Left ventricle myocardium superior (tissue), 1 donor: ENCODE measurements at places on chromosomes 7 and 10.

GRCh38 chr10:49441488-49442476 lies 45.9 kb upstream of the DRGX start:
- DNase-seq = no peak

- DNase-seq = no peak
Measured at GRCh38 chr10:78319841-78320240, 286.2 kb downstream of the RPS24 start.

GRCh38 chr10:29119374-29119773 lies 169.5 kb upstream of the LYZL1 start:
- peak; percentile 36 for DNase-seq

GRCh38 chr7:55521512-55521911 lies 50.8 kb downstream of the VOPP1 start:
- DNase-seq = no peak

GRCh38 chr10:15898046-15898445 lies 37.7 kb upstream of the MINDY3 start:
- no peak for DNase-seq

DNA sequence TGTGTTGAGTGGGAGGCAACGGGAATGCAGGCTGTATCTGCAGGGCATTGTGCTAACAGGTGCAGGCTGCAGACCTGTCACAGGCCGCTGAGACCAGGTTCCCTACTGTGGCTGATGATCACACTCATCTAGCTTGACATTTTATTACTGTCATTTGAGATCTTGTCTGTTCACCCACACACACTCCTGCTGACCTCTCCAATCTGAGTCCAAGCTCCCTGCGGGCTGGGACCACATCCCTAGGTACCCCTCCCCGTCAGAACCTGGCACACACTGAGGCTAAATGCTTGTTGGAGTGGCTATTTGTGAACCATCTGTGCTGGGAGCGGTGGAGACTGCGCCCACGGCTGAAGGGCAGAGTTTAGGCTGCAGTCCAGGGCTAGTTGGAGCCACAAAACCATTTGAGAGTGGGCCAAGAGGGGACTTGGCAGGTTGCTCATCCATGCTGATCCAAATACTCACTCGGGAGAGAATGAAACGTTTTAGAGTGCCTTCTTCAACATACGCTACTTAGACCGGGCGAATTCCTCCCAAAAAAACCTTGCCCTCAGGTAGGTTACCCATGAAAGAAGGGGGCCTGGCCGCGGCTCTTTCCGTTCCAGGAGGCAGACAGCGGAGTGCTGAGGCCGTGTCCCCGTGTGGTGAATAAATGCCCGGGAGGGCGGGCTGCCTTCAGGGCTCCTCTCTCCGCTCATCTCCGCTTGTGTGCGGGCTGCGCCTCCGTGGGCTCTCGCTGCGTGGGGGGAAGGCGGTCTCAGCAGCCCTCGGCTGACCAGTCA lies 164.4 kb downstream of the RGS10 start:
- DNase-seq = peak; percentile 76

DNA sequence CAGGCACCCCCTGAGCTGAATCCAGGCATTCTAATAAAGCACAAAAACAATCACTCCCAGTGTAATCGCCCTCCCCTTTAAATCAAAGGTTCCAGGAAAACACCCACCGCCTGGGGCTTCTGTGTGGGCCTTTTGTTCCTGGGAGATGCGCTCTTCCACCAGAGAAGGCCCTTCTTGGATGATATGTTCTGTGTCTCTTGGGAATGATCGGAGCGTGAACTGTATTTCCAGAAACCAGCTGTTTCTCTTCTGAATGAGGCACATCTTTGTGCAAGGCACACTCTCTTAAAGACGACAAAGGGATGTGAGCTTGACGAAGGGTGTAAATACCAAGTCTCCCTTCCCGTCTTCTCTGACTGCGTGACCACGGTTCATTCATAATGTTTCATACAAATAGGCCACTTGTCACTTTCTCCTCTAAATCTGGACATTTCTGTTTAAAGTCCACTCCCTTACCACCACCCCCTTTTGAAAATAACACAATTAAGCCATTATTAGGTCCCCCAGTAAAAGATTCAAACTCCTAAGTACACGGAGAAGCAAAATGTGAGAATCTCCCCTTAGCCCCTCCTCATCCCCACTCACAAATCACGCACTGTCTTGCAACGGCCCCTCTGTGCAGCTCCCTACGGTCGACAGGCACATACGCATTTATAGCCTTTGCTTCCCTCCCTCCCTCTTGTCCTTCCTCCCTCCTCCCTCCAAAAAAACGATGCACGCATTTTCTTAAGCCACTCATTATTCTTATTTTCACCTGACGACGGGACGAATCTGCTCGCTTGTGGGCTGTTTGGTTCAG lies 45.6 kb upstream of the ENO4 start:
- DNase-seq = no peak

DNA sequence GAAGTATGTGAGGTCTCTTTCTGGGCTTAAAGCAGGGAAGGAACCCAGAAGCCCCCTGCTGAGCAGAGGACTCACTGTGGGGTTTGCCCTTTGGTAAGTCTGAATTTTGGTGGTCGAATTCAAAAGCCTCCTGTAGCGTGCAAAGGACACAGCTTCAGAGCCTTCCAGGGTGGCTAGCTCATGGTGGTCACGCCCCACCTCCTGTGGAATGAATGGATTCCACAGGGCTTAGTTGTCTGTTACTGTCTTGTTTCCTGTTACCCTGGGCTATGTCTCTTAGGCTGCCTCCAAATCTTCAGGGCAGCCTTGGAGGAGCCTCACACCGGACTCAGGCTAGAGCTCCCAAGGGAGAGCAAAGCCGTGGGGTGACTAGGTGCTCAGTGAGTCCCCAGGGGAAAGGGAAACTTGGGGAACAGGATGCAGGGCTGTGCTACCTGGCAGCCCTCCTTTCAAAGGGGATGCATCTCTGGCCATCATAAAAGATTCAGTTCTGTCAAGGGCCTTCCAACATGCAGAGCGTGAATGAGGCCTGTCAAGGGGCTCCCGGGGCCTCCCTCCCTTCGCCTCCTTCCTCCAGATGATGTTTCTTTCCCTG lies 211.7 kb downstream of the CCSER2 start:
- DNase-seq = no peak

DNA sequence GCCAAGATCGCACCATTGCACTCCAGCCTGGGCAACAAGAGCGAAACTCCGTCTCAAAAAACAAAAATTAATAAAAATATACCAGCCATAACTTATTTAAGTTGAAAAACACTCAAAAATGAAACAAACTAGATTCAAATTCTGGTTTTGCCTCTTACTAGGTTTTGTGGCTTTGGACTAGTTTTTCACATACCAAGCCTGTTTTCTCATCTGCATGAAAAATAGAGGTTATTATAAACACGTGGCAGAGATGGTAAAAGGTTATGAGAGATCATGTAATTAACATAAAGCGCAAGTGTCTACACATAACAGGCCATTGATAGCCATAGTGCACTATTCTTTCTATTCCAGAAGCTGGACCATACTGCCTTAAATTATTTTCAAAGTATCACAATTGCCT lies 35.5 kb upstream of the CABCOCO1 start:
- DNase-seq = no peak

DNA sequence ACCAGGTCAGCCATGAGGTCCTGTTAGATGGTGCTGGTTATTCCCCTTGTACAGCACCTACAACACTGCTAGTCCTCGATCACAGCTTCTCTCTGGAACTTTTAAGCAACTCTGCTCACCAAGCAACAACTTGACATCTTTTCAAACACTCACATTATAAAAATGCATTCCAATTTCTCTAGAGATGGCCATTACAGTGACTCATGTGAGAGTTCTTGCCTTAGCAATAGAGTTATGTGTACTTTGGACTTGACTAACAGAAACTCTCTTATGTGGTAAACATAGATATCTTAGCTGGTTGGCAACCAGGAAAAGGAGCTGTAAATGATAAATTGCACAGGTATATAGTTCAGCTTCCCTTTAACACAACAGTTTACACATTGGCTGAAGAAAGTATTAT lies 122.2 kb downstream of the PDE1C start:
- no peak for DNase-seq

DNA sequence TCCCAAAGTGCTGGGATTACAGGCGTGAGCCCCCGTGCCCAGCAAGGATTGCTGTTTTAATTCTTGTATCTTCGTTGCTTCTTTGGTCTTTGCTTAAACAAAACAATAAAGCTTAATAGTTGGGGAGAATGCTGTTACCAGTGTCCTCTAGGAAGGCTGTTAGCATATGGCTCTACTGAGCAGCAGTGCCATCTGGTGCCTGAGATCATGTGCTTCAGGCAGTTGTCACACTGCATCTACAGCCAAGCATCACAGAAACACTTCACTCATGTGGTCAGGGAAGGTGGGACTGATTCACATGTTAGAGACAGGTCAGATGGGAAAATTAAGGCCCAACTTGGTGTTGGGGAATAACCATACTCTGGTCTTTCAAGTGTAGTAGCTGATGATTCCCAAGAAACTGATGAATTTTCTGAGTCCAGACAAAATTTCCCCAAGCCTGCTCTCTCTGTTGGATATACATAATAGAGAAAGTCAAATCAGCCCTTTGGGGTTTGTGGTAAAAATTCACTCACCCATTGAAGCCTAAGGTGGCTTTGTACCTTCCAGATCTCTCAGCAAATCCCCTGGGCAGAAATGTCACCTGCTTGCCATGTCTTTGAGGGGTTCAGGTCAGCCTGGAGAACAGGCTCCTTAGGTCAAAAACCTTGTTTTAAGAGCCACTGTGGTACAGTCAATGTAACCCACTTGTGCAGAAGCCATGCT lies 28.4 kb downstream of the UBE2D4 start:
- DNase-seq = no peak

DNA sequence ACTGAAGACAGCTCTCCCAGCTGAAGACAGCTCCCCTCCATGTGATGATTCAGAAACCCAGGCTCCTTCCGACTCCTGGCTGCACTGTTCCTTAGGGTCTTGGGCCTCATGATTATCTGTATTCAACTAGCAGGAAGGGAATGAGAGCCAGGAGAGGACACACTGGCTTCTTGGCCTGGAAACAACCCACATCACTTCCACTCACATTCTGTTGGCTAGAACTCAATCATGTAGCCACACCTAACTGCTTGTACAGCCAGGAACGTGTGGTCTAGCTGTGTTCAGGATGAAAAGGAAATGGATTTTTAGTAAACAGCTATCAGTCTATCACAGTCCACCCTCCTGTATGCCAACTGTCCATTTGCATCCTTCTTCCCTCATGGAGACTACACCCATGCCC lies 30.5 kb upstream of the XPNPEP1 start:
- DNase-seq = no peak

DNA sequence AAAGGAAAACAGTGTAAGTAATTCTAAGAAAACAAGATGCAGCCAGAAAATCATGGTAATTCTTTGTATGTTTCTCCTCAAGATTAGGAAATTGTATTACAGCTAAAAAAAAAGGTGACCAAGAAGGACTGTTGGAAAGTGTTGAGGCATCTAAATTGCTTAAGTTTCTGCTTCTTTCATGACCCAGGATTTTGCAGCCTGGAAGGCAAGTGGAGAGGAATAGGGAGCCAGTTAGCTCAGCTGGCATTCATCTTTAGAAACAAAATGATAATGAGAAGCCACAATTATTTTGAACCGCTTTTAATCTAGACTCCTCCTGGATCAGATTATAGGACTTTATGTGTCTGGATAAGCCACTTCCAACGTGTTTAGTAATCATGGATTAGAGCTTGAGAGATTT lies 56.8 kb upstream of the TMEM229A start:
- no peak for DNase-seq

GRCh38 chr10:10623958-10624566 lies 393.6 kb upstream of the CELF2 start:
- DNase-seq = no peak

- DNase-seq = no peak
Measured at GRCh38 chr10:48336978-48337599, 30.6 kb downstream of the MAPK8 start.

GRCh38 chr10:110311357-110311949 lies 6.7 kb upstream of the SMNDC1 start:
- peak; percentile 39 for DNase-seq

GRCh38 chr7:35802102-35802466 lies 1.2 kb downstream of the SEPTIN7 start:
- no peak for DNase-seq

- DNase-seq = no peak
Measured at GRCh38 chr10:53064614-53065013, 292.0 kb upstream of the MBL2 start.

- DNase-seq = no peak
Measured at GRCh38 chr10:43966571-43966965, 317.9 kb upstream of the ZNF32 start.

DNA sequence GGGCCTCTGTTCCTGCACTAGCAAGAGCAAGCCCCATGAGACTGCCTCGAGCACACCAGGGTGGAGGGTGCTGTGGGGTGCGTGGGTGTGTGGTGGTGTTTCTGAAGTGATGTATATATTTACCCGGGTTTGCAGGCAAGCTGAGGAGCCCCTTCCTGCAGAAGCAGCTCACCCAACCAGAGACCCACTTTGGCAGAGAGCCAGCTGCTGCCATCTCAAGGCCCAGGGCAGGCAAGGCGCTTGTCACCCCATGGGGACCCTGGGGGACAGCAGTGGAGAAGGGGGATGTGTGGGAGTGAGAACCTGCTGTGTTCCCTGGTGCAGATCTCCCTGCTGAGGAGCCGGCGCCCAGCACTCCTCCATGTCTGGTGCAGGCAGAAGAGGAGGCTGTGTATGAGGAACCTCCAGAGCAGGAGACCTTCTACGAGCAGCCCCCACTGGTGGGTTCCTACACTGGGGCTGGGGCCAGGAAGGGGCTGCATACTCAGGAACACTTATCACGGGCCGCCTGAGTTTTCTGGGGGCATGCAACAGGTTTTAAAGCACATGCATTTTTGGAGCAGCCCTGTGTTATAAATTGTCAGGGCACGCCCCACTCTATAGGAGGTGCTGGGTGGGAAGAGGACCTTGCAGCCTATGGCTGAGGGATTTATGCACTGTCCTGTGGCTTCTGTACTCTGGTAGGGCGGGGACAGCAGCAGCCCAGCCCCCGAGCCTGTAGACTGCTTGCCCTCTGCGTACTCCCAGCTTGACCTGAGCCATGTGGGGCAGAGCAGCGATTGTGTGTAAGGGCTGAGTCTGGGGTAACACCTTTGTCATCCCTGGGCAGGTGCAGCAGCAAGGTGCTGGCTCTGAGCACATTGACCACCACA lies 5.9 kb downstream of the PGAM2 start:
- DNase-seq = peak; percentile 24

DNA sequence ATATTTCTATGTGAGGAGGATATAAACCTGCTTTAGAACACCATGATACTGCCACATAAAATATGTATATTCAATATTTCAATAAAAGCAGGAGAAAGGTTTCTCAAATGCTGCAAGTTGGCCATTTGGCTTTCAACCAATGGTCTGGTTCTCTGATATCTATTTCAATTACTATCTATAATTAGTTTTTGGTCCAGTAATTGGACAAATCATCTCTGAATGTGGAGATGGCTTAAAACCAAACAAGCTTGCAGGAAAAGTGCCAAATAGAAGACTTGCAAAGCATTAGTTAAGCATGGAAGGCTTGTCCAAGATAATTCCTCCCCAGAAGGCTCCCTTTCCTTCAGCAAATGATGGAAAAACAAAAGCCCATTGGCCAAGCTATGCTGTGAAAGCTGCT lies 140.1 kb downstream of the CPEB3 start:
- no peak for DNase-seq

- no peak for DNase-seq
Measured at GRCh38 chr10:132543916-132544743, 6.5 kb downstream of the INPP5A start.

GRCh38 chr10:111137587-111137986 lies 60.8 kb downstream of the ADRA2A start:
- DNase-seq = no peak

GRCh38 chr7:108181073-108181985 lies 51.2 kb upstream of the LAMB4 start:
- DNase-seq = no peak

- no peak for DNase-seq
Measured at GRCh38 chr7:149150981-149151380, 3.7 kb downstream of the ZNF398 start.

- no peak for DNase-seq
Measured at GRCh38 chr10:17122052-17122451, 7.6 kb downstream of the CUBN start.
